ENCODE measurements at places on chromosomes 5 and 9.
A peak's percentile ranks its signal among the peaks of the same experiment; 100 is the strongest.

- DNase-seq = no peak
Observed at GRCh38 chr5:145969714-145970092, 33.3 kb downstream of the SH3RF2 start.

DNA sequence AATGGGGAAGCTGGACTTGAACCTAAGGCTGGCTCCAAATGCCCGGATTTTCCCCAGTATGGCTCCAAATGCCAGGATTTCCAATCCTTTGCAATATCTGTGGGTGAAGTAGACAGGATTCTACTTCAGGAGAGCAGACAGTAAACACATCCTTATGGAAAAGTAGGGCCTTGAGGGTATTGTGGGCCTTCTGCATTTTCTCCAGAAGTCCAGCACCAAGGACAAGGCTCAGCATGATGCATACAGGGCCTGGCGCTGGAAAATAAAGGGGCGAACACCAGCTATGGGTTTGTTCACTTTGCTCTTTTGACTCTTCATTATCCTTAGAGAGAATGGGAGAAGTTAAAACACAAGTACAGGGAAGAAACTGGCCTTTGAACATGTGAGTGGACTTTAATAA is 347.5 kb downstream of the SEMA5A start:
- DNase-seq = no peak

GRCh38 chr5:64612344-64612961 is 77.8 kb upstream of the SHISAL2B start:
- DNase-seq = peak; percentile 17

- DNase-seq = no peak
Observed at GRCh38 chr5:110070836-110071235, 381.1 kb downstream of the MAN2A1 start.

DNA sequence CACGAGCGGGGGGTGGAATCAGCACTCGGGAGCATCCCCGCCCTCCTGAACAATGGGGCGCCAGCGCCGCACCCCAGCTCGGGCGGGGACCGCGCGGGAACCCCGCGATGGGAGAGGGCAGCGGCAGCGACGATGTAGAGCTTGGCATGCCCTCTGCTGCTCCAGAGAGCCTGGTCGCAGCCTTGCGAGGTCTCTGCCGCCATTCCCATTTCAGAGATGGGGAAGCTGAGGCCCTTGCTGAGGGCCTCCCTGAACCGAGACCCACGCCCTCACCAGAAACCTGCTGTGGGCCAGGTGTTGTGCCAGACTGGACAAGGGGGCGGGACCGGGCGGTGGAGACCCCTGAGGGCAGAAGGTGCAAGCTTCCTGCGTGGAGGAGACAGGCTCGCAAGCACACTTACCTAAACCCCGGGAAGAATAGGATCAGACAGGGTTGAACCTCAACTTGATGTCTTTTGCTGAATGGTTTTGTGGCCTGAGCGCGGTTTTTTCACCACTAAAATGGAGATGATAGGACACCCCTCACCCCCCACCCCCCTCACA is 647 bp upstream of the MEGF9 start:
- no peak for DNase-seq

GRCh38 chr5:116038817-116039216 is 6.5 kb downstream of the ARL14EPL start:
- DNase-seq = no peak

DNA sequence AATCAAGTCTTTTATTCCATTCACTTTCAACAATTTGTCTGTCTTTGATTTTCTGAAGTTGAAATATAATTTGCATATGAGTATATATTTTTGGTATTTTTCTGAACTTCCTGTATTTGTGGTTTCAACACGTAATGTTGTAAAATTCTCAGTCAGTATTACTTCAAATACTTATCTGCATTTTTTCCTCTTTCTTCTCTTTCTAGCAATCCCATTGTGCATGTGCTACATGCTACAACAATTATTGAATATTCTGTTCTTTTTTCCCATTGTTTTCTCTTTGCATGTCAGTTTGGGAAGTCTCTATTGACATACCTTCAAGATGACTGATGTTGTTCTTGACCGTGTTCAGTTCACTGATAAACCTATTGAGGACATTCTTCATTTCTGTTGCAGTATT is 5.6 kb upstream of the ANKRD18A start:
- no peak for DNase-seq

- DNase-seq = no peak
Observed at GRCh38 chr5:89297066-89297465, 414.1 kb upstream of the MEF2C start.

- peak; percentile 8 for DNase-seq
Observed at GRCh38 chr5:39794513-39795210, 369.9 kb upstream of the DAB2 start.

- no peak for DNase-seq
Observed at GRCh38 chr5:124044613-124045012, 532.6 kb downstream of the CSNK1G3 start.

DNA sequence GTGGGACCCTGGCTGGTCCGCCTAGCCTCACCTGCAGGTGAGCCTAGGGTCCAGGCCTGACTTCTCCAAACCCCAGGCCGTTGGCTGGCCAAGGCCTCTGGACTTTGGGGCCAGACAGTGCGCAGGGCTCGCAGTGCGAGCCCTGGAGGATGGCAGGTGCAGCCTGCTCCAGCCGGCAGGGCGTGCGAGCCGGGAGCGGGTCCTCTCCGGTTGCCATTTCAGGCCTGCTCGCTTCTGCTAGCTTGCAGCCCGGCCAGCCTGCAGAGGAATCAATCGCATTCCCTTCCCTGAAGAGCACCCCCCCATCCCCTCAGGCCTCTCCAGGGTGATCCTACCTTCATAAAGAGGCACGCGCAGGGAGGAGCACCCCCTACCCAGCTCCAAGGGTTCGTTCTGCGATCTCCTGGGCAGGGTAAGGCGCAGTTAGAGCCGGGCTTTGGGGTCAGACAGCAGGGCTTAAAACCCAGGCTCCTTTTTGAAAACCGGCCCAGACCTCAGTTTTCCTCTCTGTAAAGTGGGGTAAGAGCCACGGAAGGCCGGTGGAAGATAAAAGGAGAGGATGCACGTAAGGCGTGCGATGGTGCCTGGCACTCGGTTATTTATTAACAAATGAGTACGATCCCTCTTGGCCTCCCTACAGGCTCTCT is 6.2 kb downstream of the BARHL1 start:
- no peak for DNase-seq

- DNase-seq = no peak
Observed at GRCh38 chr9:130159915-130160670, 12.1 kb upstream of the NCS1 start.

DNA sequence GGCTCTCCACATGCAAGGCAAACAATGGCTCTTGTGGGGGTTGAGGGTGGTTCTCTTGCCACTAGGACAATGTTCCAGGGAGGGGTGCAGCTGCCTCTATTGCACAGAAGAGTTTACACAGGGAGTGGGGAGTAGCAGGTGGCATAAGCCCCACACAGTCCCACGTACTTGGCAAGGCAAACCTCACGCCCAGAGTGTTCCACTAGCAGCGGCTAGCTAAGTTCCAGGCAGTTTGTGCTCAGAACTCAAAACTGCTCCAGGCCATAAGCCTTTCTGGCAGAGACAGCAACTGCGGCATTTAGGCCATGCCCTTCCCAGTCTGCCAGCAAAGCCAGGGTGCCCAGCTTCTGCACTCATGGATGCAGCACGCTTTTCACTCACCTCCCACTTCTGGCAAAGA is 29.0 kb upstream of the BTNL3 start:
- DNase-seq = no peak

- DNase-seq = no peak
Observed at GRCh38 chr5:149857499-149857898, 87.1 kb downstream of the PDE6A start.

- DNase-seq = peak; percentile 6
Observed at GRCh38 chr9:130570208-130570607, 9.2 kb upstream of the FUBP3 start.

Measured in GM04503 (cell line).